ENCODE measurements at places on chromosomes 12 and 14.

GRCh38 chr14:75489480-75489837 lies 32.8 kb upstream of the BATF start:
- no peak for DNase-seq

DNA sequence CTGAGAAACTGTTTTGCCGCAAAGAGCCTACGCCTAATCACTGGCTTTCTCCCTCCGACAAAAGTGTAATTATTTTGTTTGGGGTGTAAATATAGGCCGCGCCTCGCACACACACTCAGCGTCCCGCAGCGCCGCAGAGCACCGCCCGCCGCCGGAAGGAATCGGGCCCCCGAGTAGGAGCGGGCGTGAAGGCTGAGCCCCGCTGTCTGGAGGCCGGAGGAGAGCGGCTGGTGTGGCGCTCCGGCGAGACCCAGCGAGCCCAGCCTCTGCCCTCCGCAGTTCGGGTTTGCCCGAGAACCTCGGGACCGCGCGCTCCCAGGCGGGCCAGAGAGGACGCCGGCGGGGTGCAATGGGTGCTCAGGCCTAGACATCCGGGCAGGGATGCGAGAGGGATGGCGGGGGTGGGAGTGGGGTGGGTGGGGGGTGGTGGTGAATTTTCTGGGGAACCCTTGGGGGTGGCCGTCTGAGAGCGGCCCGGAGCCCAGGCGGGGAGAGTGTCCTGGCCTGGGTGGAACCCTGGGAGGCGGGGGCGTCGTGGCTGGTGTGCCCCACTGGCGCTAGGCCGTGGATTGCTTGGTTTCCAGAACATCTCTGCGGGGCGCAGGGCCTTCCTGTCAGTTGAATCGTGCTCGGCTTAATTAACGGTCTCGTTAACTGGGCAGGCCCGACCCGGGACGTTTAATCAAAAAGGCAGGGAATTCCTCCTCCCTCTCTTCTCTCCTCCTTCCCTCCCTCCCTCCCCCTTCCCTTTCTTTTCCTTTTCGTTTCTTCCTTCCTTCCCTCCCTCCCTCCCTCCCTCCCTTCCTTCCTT lies 4.7 kb upstream of the LHX5 start:
- DNase-seq: no peak

DNA sequence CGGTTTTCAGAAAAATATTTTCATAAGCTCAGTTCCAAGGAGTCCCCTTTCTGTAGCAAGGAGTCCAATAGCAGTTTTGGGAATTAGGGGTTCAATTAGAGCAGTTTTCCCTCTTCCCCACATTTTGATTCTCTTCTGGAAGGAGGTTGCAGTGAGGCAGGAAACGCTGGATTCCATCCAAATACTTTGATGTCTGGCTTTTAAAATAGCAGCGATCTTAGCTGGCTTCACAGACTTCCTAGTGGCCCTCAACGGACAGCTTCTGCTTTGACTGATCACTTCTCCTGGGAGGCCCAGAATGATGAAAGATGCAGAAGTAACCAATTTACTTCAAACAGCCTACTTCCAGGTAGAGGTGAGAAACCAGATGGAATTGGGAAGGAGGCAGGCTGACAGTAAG lies 63.1 kb downstream of the C12orf75 start:
- DNase-seq: no peak

DNA sequence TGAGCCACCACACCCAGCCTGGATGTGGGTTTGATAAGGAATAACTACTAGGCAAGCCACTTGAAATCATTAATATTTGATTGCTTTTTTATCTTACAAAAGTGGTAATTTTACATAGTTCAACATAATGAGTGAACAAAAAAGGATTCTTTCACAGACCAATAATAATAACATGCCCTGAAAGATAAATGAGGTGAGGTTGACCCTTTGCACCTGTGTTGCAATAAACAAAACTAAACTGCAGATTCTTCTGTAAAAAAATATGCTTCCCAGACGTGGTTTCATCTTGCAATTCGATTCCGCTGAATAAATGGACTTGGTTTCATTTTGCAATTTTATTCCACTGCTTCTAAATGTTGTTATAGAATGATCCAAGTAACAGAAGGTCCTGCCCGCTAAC lies 1514.9 kb upstream of the TMEM132C start:
- DNase-seq: no peak

DNA sequence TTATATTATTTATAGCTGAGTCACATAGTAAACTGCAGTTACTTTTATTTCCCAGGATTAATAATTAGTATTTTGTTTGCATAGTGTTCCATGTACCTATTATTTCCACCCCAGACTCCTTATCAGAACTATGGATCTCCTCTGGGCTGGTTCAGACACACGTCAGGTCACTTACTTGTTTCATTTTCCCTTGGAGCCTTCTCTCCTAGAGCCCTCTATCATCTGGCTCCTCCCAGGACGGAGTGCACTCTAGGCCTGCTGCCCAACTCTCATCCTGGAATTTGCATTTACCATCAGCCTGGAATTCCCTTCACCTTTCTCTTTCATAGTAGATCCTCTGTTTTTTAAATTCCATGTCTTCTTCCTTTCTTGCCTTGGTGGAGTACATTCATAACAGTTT lies 28.5 kb upstream of the GALNT16 start:
- DNase-seq: no peak

GRCh38 chr14:102315121-102315520 lies 4.4 kb upstream of the ZNF839 start:
- no peak for DNase-seq

- peak; percentile 12 for DNase-seq
These were observed 81.2 kb downstream of the PRKD1 start for GRCh38 chr14:29846339-29847055.

GRCh38 chr14:104563191-104563741 lies 16.3 kb upstream of the C14orf180 start:
- no peak for DNase-seq

GRCh38 chr12:132610051-132610759 lies at the start of gene LRCOL1:
LRCOL1 (minus strand) TSS chr12:132610582; CDS start chr12:132606251, 4,331 bp downstream.
- no peak for DNase-seq

DNA sequence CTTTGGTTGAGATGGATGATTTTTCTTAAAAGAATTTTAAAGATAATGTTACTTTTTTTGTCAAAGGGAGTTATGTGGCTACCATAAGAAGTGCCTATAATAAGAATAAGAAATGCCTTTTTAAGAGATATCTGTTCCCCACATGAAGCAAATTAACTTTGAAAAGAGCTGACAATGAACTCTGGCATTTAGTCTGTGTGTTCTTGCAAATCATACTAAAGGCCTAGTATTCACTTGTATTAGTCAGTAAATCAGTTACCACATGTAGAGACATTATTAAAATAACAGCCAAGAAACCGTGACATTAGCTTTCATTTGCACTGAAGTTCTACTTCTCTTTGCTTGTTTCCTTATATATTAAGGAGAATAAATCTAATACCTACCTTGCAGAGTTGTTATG lies 296.3 kb downstream of the CCDC91 start:
- DNase-seq: no peak

DNA sequence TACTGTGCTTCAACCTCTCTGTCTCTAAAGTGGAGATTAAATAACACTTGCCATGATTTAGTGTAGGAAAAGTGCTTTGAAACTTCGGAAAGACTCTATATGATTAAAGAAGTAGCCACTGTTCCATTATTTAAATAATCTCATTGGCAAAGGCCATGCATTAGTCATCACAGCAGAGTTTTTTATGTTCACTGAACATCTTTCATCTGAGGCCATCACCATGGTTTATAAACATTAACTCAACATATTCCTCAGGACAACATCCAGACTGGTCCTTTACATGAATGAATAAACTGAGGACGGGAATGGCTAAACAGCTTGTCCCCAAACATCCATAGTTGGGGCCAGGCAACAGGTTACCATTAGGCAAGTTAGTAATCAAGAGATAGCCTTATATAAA lies 124.6 kb upstream of the FRMD6 start:
- DNase-seq: no peak

DNA sequence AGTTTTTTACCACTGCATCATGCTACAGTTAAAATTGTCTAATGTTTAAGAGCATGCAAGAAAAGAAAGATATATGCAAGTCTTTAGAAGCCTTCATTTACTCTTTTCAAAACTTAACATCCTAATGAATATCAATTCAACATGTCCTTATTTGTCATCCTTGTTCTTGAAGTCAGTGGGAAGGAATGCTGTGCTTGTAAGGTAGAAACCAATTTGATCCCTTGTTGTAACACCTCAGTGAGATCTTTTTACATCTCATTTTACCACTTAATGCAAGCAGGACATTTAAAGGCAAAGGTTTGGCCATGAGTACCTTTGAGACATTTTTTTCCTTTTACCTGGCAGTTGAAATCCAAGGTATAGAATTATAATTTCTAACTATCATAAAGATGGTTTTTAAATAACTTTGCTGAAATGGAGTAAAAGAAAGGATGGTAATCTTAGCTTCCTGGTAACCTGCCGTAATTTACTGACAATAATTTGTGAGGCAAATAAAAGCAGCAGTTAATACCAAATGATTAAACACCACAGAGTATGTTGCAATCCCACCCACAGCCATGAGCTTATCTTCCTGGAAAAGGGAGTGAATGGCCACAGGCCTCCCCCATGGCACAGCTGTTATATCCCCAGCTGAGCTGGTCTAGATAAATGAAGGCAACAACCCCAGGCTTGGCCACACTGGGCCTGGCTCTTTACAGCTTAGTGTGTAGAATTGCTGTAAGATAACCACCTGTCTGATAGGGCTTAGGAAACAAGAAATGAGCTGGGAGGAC lies 33.2 kb upstream of the STRN3 start:
- DNase-seq: peak; percentile 7

Measured in right renal cortex interstitium (tissue), 3 donors.